Mammary microvascular endothelial cell (primary cell): ENCODE measurements at places on chromosomes 3 and 15. TPM values are rescaled to one million over a fixed set of nuclear protein-coding genes. Genes with fewer than 3 reads are reported as not detected.

The AMIGO3 gene
- total RNA-seq: 1.5 TPM in 1 of 2 replicates, not detected in the other

The LTK gene
- total RNA-seq: 0.10 and 0.73 TPM in 2 replicates

The PFKFB4 gene
- total RNA-seq: 2.5 and 2.7 TPM in 2 replicates

The PDZRN3 gene
- not detected in 2 replicates for total RNA-seq

The VIPR1 gene
- total RNA-seq: not detected in 2 replicates

The DNAH12 gene
- total RNA-seq: under 0.01 TPM in 2 replicates

The ALCAM gene
- total RNA-seq: 126 and 132 TPM in 2 replicates

The ARHGAP11A gene
- total RNA-seq: 21.2 and 21.6 TPM in 2 replicates

The CEP19 gene
- total RNA-seq: 0.98 and 1.7 TPM in 2 replicates

The THOC7 gene
- total RNA-seq: 44.5 and 54.8 TPM in 2 replicates

The DUOXA1 gene
- total RNA-seq: not detected in 2 replicates

The FOXL2 gene
- total RNA-seq: not detected in 2 replicates

The ADIPOQ gene
- not detected in 2 replicates for total RNA-seq

The EXD1 gene
- not detected in 2 replicates for total RNA-seq

The CCDC33 gene
- total RNA-seq: not detected in 2 replicates

The RAB8B gene
- total RNA-seq: 29.9 and 38.5 TPM in 2 replicates

The RAB6B gene
- 1.1 and 1.2 TPM in 2 replicates for total RNA-seq

The SOX2 gene
- not detected in 2 replicates for total RNA-seq

The DTWD1 gene
- total RNA-seq: 9.9 and 10.2 TPM in 2 replicates

The CCR9 gene
- not detected in 2 replicates for total RNA-seq

The GRAMD2A gene
- total RNA-seq: 0.20 and 0.47 TPM in 2 replicates

The GOLGA6L7 gene
- not detected in 2 replicates for total RNA-seq

The FBXW12 gene
- total RNA-seq: not detected in 2 replicates

The GP9 gene
- total RNA-seq: 0.53 TPM in 1 of 2 replicates, not detected in the other

The ZNF609 gene
- total RNA-seq: 15.7 and 17.0 TPM in 2 replicates

The CYP1A2 gene
- total RNA-seq: not detected in 2 replicates

The ZBTB20 gene
- total RNA-seq: 15.7 and 22.1 TPM in 2 replicates

The PSTPIP1 gene
- total RNA-seq: 0.60 TPM in 1 of 2 replicates, not detected in the other

The ALDH1L1 gene
- total RNA-seq: not detected in 2 replicates

The CLDN18 gene
- not detected in 2 replicates for total RNA-seq

The CPLX3 gene
- total RNA-seq: not detected in 2 replicates

The GOLGA8K gene
- total RNA-seq: not detected in 2 replicates

The HIGD2B gene
- not detected in 2 replicates for total RNA-seq

The ALAS1 gene
- 61.3 and 61.8 TPM in 2 replicates for total RNA-seq

The INSYN1 gene
- total RNA-seq: not detected in 2 replicates

The RPL15 gene
- total RNA-seq: 3,127 and 3,501 TPM in 2 replicates

The UNC13C gene
- not detected in 2 replicates for total RNA-seq

The CLDN16 gene
- 0.13 and 0.39 TPM in 2 replicates for total RNA-seq

The XRN1 gene
- total RNA-seq: 15.2 and 15.8 TPM in 2 replicates

The SKOR1 gene
- not detected in 2 replicates for total RNA-seq

The PARP3 gene
- 15.4 and 31.0 TPM in 2 replicates for total RNA-seq

The PLA2G4D gene
- total RNA-seq: not detected in 2 replicates

The SCAANT1 gene
- total RNA-seq: not detected in 2 replicates

The EFCC1 gene
- total RNA-seq: 0.30 and 0.73 TPM in 2 replicates

The PLCH1 gene
- not detected in 2 replicates for total RNA-seq

The SYNPR gene
- total RNA-seq: not detected in 2 replicates

The CYP1A1 gene
- total RNA-seq: 30.3 and 34.7 TPM in 2 replicates

The SLC28A1 gene
- total RNA-seq: not detected in 2 replicates

The CHRM5 gene
- not detected in 2 replicates for total RNA-seq

The FAM81A gene
- 0.20 and 0.44 TPM in 2 replicates for total RNA-seq

The TAGLN3 gene
- not detected in 2 replicates for total RNA-seq
